ENCODE measurements at places on chromosomes 7 and 10.
A peak's percentile ranks its signal among the peaks of the same experiment; 100 is the strongest.

DNA sequence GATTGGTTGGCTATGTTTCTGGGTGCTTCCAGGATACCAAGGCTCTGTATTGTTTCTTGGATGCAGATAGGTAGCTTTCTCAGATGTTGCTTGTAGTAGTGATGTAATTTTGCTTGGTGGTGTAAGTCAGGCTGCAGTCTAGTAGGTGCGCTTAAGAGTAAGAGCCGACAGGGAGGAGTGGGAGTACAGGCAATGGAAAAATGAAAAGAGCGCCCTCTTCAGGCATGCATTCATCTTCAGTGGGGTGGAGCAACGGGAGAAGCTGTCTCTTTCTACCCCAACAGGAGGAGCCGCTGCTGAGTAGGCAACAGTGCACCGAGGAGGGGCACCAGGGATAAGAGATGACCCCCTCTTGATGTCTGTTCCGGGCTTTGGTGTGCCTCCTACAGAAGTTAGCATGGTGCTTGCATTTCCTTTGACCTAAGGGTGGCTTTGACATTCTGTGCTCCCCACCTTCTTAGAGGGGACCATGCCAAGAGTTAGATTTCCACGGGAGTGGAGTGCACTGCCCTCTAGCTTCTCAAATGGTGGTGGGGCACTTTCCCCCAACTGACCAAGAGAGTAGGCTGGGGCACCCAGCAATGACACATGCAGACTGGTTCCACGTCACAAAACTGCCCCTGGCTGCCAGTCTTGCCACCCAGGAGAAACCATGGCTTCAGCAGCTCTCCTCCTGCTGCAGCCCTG, 56.1 kb downstream of the ZNF783 start:
- no peak for DNase-seq

DNA sequence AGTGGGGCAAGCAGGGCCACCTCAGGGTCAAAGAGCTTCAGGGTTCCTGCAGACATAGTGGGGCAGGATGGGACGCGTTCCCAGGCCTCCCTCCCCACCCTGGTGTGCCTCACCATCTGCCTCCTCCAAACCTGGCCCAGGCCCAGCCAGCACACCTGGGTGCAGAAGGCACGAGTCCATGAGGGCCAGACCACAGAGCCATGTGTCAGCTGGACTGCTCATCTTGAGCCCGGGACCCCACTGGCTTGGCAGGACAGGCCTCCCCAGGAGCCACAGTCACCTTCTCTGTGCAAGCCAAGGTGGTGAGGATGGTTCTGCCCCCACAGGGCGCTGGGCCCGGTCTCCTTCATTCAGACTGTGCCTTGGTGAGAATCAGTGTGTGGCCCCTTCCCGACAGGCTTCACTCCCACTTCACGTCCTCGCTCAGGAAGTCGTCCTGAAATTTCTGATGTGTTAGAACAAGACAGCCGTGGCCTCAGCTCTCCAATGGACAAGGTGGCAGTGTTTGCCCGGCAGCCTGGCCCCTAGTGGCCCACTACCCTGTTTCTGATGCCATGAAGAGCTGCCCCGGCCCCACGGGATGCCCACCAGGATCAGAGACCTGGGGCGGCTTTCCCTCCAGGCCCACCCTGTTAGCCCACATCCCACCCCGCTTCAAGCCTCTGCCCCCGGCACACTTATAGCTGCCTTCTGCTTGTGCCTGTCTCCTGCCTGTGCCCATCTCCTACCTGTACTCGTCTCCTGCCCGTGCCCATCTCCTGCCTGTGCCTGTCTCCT, 59.6 kb upstream of the EBF3 start:
- DNase-seq, result no peak

GRCh38 chr7:81767926-81768325, 1.9 kb downstream of the HGF start:
- DNase-seq, result no peak

GRCh38 chr7:38881015-38881414, 28.0 kb downstream of the VPS41 start:
- no peak for DNase-seq

GRCh38 chr7:33193308-33193864, 64.0 kb downstream of the BBS9 start:
- no peak for DNase-seq

- no peak for DNase-seq
Observed at GRCh38 chr7:156191090-156191489, 378.8 kb upstream of the SHH start.

DNA sequence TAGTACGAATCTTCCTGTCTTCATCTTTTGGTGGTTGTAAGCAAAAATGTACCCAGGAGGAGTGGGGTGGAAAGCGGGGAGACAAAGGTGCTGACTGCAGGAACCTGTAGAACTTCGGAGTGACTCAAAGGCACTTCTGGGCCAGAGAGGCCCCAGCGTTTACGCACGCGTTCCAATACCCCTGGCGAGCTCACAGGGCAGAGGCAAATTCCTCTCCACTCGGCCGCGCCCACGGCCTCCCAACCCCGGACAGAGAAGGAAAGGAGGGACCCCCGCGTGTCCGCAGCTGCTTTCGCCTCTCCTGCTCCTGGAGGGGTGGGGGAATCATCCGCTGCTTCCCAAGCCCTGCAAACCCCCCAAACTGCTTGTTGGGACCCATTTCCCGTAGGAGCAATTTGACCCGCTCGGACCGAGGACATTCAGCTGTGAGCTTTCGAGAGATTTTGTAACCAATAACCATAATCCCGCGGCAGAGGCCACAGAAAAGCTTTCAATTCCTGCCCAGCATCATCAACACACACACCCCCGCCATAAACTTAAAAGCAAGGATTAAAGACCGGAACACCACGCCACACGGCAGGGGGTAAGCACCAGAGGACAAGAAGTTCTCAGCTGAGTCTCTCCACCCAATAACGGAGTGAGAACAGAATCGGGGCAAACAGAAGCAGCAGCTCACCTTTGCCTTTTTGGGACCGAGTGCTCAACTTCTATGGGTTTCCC, 2.3 kb downstream of the IGF2BP3 start:
- no peak for DNase-seq

DNA sequence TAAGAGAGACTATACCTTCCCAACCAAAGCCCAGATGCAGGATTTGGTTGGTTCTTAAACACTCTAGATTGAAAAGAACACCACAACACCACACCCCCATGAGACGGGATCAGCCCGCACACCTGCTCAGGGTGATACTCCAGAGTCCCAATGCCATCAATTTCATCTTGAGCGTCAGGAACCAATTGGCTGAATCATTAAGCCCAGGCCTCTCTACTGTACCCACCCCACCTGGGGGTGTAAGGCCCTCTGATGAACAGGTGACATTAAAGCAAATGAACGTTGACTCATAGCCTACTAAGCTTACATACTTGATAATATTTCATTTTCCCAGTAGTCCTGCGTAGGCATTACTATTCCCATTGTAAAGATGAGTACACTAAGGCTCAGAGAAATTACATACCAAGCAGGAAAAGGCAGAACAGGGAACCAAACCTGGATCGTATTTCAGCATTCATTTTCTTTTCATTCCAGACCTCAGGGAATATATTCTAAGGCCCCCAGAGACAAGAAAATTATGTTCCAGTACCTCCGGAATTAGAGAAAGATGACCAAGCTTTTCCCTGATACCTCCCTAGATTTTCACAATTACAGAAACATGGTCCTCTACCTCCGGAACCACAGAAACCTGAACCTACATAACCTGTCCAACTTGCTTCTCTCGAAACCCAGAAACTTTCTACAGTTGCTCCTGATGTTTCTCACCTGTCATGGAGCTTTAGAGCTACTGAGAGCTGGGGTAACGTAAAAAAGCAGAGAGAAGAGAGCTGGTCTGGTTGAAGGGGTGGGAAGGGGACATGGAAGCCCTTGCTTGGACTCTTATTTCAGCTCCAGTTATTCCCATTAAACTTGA, 43.1 kb upstream of the KDM7A start:
- no peak for DNase-seq

GRCh38 chr7:5523052-5523711, 99.5 kb upstream of the TNRC18 start:
- no peak for DNase-seq

DNA sequence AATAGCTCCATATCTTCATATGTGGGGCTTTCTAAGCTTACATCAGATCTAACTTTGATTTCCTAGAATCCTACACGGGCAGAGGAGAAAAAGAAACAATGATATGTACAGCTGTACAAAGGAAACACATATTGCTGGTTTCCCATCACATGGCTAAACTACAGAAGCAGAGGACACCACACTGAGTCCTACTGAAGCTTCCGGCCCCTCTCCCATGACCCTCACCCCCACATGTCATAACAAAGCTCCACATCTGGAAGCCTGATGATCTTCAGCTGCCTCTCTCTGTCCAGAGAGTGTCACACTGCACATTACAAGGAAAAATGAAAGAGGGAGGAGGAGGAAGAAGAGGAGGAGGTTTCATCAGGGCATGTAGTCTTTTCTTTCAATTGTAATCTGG, 14.0 kb downstream of the SLC16A12 start:
- no peak for DNase-seq

- no peak for DNase-seq
Observed at GRCh38 chr10:85650791-85651496, 715.7 kb downstream of the GRID1 start.

DNA sequence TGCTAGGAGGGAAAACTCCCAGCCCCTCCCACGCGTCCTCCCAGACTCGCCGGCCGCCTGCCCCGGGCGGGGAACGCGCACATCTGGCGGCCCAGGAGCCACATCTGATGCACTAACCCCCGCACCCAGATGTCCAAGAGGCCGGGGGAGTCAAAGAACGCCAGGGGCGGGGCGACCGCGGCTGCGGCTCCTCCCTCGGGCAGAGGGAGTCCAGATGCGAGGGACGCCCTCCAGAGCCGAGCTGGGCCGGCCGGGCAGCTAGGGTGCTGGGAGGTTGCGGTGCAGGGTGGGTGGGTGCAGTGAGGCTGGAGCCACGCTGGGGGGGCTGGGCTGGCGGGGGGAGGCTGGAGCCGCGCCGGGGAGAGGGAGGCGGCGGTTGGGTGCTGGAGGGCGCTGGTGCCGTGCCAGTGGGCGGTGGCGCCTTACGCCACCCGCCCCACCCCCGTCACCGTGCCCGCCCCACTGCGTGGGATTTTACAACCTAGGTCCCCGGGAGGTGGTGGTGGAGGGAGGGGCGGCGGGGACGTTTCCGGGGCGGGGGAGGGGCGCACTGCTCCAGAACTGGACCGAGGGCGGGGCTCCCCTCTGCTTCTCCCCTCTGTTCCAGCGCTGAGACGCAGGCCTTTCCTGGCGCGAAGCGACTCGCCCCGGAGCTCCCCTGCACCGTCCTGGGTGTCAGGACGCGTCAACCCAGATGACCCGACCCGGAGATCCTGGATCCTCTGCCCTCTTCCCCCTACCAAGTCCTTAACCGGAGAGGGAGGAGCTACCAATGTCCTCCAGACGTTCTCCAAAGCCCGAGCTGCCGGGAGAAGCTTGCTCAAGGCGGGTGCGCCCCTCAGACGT, 109.1 kb downstream of the REEP3 start:
- DNase-seq, result peak; percentile 65

Data from HS-5 (cell line).